Cortex of kidney (tissue), 1 donor: ENCODE measurements at places on chromosomes 11 and 22.

- no peak for DNase-seq
These were observed 60.2 kb downstream of the USP35 start for GRCh38 chr11:78248903-78249302.

GRCh38 chr22:29998627-29999384 lies 81.5 kb upstream of the HORMAD2 start:
- DNase-seq, result no peak

DNA sequence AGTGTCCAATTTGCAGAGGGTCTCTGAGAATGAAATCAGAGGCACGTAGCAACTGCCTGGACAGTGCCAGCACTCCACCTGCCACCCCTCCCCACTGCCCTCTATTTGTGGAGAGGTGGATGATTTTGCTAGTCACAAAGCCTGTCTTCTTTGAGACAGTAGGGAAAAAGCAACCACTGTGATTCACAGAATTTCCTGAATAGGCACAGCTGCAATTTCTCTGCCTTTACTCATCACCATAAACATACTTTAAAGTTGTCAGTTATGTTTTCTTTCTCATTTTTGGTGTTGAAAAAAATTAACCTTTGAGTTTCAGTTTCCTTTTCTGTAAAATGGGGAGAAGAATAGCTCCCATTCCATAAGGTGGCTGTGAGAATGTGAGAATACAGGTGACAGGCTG lies 134.3 kb downstream of the TEAD1 start:
- no peak for DNase-seq

DNA sequence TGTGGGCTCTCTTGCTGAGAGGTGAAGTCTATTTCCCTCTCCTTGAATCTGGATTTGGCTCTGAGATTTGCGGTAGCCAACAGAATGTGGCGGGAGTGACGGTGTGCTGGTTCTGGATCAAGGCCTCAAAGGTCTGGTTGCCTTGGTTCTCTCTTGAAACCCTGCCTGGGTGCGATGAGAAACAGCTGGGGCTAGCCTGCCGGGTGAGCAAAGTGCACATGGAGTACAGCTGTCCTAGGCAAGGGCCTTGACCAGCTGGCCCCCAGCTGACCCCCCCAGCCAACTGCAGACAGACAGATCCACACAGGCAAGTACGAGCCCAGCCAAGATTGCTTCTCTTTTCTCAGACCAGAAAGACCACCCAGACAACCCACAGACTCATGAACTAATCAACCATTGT lies 10.8 kb downstream of the SUN2 start:
- no peak for DNase-seq

DNA sequence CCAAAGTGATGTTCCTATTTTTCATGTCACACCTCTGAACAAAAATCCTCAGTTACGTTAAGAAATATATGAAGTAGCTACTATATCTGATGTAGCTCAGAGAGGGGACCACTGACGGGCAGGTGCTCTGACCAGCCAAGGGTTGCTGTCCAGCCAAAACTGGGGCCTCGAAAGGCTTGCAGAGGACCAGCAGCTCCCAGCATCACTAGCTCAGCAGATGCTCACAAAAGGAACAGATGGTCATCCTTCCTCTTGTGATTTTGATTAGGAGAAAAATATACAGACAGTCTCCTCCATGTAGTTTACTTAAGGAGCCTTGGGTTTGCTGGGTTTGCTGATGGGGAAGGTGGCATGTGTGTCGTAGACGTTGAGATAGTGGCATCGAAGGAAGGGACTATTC lies 374.6 kb upstream of the B3GAT1 start:
- no peak for DNase-seq

DNA sequence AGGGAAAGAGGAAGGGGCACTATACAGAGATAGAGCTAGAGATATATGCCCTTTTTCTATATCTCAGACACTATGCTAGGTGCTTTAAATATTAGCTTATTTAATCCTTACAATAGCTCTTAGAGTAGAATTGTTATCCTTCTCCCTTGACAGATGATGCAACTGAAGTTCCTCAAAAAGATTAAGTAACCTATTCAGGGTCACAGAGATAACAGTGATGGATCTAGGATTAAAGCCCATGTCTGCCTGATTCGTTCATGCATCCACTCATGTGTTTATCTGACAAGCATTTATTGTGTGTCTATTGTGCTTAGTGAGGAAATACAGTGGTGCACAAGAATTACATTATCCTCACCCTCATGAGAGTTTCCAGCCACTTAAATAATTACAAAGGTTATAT lies 8.7 kb downstream of the CCDC83 start:
- DNase-seq, result no peak

DNA sequence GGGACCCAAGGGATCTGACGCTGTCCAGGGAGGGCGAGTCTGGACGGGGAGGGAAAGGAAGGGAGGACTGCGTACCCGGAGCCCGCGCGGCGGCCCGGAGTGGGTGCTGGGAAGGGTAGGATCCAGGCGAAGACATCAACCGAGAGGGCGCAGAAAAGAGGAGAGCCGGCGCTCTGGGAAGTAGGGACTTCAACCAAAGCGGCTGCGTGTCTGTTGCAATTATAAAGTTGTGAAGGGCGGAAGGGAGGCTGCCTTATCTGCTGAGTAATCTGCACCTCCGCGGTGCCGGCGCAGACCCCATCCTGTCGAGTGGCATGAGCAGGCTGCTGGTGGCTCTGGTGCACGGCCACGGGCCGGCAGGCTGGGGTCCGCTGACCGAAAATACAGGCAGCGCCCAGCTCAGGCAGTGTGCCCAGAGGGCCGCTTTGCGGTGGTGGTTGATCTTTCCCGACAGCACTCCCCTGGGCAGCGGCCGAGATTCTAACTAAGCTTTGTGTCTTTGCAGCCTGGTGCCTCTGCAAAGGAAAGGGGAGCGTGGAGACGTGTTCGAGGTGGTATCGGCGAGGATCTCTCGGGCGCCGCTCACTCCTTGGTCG lies 978 bp downstream of the C11orf87 start:
- no peak for DNase-seq

DNA sequence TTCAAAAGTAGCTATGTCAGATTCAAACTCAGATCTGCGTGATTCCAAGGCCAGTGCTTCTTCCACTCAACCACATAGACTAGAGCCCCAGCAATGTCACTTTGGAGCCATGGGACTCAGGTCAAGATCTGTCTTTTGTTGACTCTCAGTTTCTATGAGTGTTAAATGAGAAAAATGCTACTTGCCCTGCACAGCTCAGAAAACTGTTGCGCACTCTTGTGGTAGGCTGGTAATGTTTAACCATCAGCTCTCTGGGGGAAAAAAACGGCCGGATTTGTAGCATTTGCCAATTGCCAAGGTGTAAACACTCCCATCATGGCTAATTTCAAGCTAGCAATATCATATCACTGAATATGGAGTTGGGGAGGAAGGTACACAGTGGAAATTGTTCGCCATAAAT lies 328.1 kb upstream of the SYN3 start:
- DNase-seq, result no peak

DNA sequence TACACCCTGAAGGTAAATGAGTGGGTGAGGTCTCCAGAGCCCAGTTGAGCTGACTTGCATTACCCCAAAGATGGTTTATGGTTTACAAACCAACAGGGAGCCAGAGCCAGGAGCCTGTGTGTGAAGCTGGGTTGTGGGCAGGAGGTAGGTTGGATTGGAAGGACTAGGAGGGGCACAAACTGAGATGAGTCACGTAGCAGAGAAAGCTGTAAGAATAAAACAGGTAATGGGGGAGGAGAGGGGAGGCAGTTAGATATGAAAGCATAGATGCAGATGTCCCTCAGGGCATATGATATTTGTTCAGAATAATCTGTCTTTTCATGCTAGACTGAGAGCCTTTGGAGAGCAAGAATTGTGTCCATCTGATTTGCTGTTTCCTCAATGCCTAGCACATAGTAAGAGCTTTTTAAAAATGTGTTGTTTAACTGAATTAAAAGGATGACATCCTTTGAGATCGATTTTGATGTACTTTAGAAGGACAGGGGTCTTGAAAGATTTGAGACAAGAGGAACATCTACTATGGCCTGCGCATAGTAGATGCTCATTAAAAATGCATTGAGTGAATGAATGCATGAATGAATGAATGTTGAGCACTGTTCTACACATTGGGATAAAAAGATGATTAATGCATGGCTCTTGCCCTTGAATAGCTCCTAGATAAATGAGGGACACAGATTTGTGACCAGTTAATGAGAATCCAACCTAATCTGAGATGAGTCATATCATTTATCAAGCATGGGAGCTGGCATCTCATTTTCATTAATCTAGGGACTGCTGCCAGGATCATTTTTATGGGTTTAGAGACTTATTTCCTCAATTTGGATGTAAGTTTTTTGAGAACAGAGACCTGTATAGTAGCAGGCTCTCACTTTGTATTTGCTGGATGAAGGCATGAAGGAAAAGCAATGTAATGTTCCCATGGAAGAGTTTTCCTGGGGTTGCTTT lies 175.8 kb upstream of the BDNF start:
- no peak for DNase-seq

DNA sequence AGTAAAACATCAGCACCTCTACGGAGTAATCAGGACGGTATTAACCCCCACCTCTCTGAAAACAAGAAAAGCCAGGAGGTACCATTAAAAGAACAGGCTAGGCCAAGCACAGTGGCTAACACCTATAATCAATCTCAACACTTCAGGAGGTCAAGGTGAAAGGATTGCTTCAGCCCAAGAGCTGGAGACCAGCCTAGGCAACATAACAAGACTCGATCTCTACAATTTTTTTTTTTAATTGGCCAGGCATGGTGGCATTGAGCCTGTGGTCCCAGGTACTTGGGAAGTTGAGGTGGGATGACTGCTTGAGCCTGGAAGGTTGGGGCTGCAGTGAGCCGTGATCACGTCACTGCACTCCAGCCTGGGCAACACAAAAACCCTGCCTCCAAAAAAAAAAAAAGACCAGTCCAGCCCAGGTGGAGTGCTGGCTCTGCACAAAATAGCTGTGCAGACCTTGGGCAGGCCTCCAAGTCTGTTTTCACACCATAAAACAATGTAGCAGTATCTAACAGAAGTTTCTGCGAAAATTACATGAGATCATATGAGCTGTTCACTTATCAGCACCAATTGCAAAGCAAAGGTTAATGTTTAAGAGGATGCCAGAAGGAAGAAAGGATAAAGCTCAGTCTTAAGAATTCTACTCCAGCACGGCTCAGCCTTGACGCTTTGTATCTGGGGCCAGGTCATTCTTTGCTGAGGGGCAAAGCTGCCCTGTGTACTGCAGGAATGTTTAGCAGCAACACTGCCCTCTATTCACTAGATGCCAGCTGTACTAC lies 14.8 kb downstream of the CHKA start:
- no peak for DNase-seq

- DNase-seq, result no peak
These were observed 93.2 kb downstream of the TRMU start for GRCh38 chr22:46428602-46429324.

GRCh38 chr11:76649851-76650372 lies 20.6 kb downstream of the LRRC32 start:
- no peak for DNase-seq

- no peak for DNase-seq
These were observed 15.4 kb upstream of the OR4D5 start for GRCh38 chr11:123924027-123924426.

- no peak for DNase-seq
These were observed 4.9 kb downstream of the OVOL1 start for GRCh38 chr11:65791719-65792213.

DNA sequence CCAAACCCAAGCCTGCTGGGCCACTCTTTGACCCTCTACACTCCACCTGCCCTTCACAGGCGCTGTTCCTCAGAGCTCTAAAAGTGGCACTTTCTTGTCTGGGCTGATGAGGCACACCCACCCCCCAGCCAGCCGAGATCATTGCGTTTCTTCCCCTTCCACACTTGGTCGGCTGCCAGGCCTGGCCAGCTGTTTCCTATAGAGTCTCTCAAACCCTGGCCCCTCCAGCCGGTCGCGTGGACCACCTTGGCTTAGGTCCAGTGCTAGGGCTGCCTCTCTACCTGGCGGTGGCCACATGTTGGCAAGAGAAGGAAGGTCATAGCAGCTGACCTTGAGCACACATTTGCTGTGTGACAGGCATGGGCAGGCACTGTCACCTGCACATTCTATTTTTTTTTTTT lies 60.6 kb downstream of the PPP6R2 start:
- DNase-seq, result no peak

DNA sequence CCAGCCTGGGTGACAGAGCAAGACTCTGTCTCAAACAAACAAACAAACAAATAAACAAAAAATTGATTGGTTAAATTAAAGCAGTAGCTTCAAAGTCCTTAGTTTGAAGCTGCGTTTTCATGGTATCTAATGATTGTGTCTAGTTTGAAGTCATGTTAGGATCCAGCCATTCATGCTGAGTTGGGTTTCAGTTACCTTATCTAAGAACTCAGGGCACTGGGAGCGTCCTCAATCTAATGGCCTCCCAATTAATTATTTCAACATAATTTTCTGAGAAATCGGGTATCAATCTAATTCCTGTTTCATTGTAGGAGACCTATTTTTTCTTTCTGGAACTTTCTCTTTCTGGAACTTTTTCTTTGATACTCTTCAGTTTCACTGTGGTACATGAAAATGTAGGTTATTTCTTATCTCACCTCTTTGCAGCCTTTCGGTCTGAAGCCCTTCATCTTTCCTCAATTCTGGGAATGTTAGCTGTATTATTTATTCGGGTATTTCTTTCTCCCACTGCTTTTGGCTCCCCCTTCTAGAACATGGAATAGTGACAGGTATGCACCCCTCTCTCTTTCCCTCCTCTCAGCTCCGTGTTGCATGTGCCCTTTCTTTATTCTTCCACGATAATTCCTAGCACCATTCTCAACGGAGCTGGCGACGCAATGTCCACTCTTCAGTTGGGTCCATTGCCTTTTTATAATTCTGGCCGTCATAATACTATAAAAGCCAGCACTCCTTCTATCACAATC lies 24.3 kb upstream of the B4GALNT4 start:
- DNase-seq, result no peak

DNA sequence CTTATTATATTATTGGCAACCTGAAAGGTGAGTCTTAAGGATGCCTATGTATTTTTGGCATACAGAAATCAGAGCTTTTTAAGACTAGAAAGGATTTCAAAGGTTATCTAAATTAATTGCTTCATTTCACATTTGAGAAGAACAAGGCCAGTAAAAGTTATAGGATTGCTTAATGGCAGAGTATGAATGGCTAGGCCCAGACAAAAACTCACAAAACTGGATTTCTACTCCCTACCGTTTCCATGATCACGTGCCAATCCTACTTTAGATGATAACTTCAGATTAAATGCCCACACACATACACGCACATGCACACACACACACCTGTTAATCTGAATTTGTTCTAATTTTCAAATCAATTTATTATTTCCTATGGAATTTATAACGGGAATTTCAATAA lies 1.8 kb upstream of the PDE3B start:
- DNase-seq, result no peak

DNA sequence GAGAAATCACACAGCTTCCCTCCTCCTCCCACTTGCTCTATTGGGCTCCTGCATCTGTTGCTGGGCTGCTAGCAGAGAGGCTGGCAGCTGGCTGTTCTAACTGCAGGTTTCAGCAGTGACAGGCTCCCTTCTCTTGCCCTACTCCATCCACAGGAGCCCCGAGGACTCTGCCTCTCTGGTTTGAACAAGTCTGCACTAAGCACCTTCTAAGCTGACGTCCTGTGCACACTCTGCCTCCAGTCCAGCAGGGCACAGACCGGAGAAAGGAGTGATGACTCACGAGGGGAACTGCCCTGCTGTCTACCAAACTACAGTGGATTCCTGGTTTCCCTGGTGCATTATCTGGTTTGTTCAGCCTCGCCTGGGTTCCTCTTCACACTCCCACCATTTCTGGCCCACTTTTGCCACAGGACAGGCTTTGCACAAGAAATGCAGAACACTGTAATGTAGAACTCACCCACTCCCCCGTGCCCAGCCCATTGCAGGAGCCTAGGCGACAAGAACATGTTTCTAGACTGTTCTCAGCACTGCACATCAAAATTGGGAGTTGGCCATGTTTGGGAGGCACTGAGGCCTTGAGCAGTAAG lies 26.0 kb downstream of the IL10RA start:
- DNase-seq, result no peak
